Fibroblast of villous mesenchyme (primary cell): ENCODE measurements at places on chromosomes 13 and 19.

GRCh38 chr19:17539238-17540117, 16.0 kb upstream of the COLGALT1 start:
- peak; percentile 97 for DNase-seq

GRCh38 chr13:51244637-51245405, 22.6 kb downstream of the FAM124A start:
- no peak for DNase-seq

DNA sequence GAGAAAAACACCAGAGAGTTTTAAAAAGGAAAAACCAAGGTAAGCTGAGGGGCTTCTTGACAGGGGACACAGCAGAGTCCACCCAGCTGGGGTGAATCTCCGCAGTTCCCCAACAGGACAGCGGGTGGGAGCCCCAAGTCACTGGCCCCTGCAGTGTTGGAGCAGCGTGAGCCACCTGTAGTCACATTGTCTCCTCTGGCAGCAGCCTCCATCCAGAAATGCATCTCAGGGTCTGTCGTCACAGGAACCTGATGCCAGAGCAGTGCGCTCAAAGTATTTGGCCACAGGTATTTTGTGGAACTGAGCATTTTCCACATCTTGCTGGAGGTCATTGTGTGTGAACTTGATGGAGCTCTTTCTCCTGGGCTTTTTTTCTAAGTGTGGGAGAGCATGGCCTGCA, 24.7 kb downstream of the CHAMP1 start:
- DNase-seq: no peak

DNA sequence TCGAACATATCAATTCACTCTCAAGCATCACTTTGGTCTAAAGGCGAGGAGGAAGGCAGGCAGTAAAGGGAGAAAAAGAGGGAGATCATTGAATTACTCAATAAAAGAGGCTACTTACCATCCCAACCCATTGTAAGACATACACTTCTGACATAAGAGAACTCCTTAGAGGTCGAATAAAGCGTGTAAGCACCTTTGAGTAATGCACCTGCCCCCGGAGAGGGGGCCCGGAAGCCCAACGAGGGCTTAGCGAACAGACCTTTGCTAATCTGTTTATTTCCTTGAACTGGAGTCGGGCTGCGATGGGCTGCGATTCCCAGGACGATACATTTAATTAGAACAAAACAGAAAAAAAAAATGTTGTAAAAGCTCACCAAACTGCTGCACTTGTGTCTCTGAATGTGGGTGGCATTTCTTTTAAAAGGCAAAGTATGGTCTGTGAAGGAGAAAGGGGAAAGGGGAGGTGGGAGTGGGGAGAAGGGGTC, 3.0 kb downstream of the ZC3H4 start:
- DNase-seq: no peak

GRCh38 chr13:29546662-29547061, 48.8 kb downstream of the SLC7A1 start:
- DNase-seq: no peak

GRCh38 chr19:8858260-8858659, 26.1 kb downstream of the MBD3L1 start:
- no peak for DNase-seq
